NCI-H1436 (cell line): ENCODE measurements at places on chromosomes 16 and 17.

GRCh38 chr17:42190491-42191274, 3.6 kb downstream of the GHDC start:
- no peak for DNase-seq

DNA sequence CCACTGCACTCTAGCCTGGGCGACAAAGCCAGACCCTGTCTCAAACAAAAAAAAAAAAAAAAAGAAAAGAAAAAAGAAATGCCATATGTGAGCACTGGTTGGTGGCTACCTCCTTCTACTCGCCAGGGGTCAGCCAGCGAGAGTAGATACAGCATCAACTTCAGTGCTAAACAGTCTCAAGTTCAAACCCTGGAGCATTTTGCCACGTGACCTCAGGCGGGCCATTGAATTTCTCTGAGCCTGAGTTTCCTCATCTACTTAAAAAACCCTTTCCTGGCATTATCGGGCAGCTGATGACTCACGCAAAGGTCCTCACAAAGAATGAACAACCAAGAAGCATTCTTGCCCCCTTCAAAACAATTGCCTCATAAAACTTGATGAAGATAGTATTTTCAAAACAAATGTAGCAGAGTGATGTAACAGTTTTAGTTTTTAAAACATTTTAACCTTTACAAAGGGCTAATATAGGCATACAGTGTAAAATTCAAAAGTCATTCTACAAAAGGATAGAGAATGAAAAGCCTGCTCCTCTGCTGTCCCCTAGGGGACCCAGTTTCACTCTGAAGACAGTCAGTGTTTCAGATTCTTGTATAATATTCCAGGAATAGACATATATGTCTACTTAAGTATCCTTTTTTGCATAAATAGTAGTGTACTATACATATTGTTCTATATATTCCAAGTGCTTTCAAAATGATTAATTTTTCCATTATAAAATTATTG, 28.4 kb downstream of the DNAH2 start:
- no peak for DNase-seq

GRCh38 chr17:68456339-68457167, 743 bp downstream of the WIPI1 start:
- DNase-seq: no peak

DNA sequence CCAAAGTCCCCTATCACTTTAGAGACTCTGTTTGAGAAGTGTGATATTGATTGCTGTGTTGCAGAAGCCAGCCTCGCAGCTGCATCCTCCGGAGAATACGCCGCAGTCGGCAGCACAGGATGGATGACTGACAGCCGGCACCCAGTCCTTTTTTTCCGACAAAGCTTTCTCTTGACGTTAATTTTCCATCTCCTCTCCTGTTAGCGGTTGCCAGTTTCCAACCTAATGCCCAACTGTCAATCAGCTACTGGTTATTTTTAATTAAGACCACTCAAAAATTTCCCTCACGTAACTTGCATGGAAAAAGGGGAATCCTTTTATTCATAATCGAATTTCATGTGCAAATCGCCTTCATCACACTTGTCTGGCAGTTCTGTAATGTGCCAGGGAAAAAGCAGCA, 953.9 kb downstream of the CDH11 start:
- DNase-seq: no peak

GRCh38 chr17:78990349-78991016, 10.8 kb upstream of the LGALS3BP start:
- no peak for DNase-seq
